ENCODE measurements at places on chromosomes 12 and 14. TPM values are rescaled to one million over a fixed set of nuclear protein-coding genes. Genes with fewer than 3 reads are reported as not detected.

The AGAP2 gene
- polyA plus RNA-seq: 0.02 TPM

The MIPOL1 gene
- polyA plus RNA-seq: 4.3 TPM

The PSMB5 gene
- polyA plus RNA-seq: 276 TPM

The GPR132 gene
- polyA plus RNA-seq: not detected

The TPH2 gene
- polyA plus RNA-seq: not detected

The G2E3 gene
- polyA plus RNA-seq: 13.0 TPM

The NPAS3 gene
- polyA plus RNA-seq: 0.10 TPM

The LRTM2 gene
- not detected for polyA plus RNA-seq

GRCh38 chr12:2959505-2960389 is 550 bp downstream of the TEAD4 start:
- peak overlapping the region; percentile 80 for H3K27ac ChIP-seq
- H3K36me3 ChIP-seq: no peaks in the 10 kb centered on the region
- no peaks in the 10 kb centered on the region for H3K27me3 ChIP-seq
- peak overlapping the region; percentile 65 for H3K4me3 ChIP-seq
- DNase-seq: peak; percentile 73

DNA sequence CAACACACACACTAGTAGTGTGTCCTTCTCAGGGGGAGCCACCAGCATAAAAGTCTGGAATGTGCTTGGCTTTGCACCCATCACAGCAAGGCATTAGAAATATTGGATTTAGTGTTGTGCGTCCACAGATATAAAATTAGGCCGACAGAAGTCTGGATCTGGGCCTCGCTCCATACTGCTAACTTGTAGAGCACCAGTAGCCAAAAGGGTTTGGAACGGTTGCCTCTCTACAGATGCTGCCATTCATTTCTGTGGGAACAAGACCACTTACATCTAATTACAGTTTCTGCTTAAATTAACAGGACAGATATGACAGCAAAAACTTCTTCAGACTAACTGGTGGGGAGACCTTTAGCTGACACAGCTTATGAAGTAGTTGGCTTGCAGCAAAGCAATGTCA is 94.2 kb downstream of the EXOC5 start:
- H3K27me3 ChIP-seq: no peaks in the 10 kb centered on the region
- no peak overlapping the region for H3K27ac ChIP-seq
- H3K4me1 ChIP-seq: no peaks in the 10 kb centered on the region
- DNase-seq: no peak
- H3K36me3 ChIP-seq: no peaks in the 10 kb centered on the region

DNA sequence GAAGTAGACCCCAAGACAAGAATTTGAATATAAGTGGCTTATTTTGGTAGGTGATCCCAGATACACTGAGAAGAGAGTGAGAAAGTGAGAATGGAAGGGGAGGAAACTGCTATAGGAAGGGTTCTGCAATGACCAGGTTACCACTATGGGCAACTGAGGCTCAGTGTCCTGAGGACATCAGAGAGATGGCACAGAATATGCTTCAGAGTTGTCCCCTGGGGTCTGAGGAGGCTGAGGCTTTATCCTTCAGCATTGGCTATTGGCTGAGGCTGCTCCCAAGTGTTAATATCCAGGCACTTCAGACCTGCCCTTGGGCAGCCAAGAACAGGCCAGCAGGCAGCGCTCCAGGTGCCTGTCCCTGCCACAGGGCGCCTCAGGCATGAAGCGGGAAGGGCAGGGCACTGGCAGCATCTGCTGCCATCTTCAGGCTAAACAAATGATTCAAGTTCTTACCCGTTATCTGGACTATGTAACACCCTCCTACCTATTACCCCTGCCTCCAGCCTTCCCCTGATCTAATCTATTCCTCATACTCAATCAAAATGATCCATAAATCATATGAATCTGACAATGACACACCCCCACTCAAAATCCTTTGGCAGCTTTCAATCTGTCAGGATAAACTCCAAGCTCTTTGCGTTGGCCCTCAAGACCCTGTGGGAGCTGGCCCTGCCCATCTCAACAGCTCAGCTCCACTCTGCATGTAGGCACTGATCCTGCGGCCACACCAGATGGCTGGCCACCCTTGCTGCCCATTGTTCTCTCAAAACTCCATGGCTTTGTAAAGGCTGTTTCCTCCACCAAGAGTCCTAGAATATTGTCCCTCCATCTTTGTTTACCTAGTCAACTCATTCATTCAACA is 42.4 kb downstream of the CKAP4 start:
- H3K27me3 ChIP-seq: no peaks in the 10 kb centered on the region
- no peaks in the 10 kb centered on the region for H3K4me1 ChIP-seq
- no peak for DNase-seq
- H3K27ac ChIP-seq: no peak overlapping the region

GRCh38 chr14:24725311-24725710 is 91.3 kb upstream of the GZMB start:
- no peaks in the 10 kb centered on the region for H3K4me1 ChIP-seq
- no peak overlapping the region for H3K27ac ChIP-seq
- no peak overlapping the region for H3K4me3 ChIP-seq
- no peaks in the 10 kb centered on the region for H3K36me3 ChIP-seq
- no peak for DNase-seq

- H3K36me3 ChIP-seq: no peaks in the 10 kb centered on the region
- no peak for DNase-seq
- no peak overlapping the region for H3K4me3 ChIP-seq
- peaks cover 10% of the 10 kb centered on the region for H3K4me1 ChIP-seq
Measured at GRCh38 chr12:95085612-95086011, 12.2 kb upstream of the NR2C1 start.

DNA sequence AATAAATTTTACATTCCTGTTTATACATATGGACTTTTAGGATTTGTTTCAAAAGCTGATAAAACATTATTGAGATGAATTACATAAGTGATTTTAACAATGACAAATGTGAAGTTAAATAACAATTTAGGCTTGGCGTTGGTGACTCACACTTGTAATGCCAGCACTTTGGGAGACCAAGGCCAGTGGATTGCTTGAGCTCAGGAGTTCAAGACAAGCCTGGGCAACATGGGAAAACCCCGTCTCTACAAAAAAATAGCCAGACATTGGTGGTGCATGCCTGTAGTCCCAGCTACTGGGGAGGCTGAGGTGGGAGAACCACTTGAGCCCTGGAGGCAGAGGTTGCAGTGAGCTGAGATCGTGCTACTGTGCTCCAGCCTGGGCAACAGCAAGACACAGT is 7.4 kb downstream of the ACOT2 start:
- H3K36me3 ChIP-seq: no peaks in the 10 kb centered on the region
- no peak overlapping the region for H3K4me3 ChIP-seq
- no peaks in the 10 kb centered on the region for H3K4me1 ChIP-seq

- peak overlapping the region; percentile 96 for H3K4me3 ChIP-seq
- H3K4me1 ChIP-seq: no peaks in the 10 kb centered on the region
- no peaks in the 10 kb centered on the region for H3K36me3 ChIP-seq
- DNase-seq: peak; percentile 54
- H3K27ac ChIP-seq: peak overlapping the region; percentile 86
Measured at GRCh38 chr12:94458877-94459727, 565 bp downstream of the CEP83 start.

GRCh38 chr14:80653956-80654355 is 287.6 kb downstream of the CEP128 start:
- no peak overlapping the region for H3K27ac ChIP-seq
- H3K36me3 ChIP-seq: no peaks in the 10 kb centered on the region
- no peaks in the 10 kb centered on the region for H3K4me1 ChIP-seq
- no peak for DNase-seq
- no peaks in the 10 kb centered on the region for H3K27me3 ChIP-seq

DNA sequence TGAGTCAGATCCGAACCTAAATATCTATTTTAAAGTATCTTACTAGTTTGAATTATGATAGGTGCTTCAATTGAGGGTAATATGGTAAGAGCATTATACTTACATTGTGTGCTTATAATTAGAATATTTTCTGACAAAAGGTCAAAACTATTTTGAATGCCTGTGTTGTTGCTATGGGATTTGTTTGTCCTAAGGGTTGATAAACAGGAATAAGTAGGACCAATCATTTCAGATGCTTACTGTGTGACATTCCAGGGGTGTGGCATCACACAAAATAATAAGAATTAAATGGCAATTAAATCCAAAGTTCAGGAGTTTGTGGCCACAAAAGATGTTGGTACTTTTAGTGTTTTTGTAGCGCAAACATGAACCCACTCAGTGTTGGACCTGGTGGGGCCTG is 256.2 kb upstream of the DDHD1 start:
- H3K27ac ChIP-seq: peak overlapping the region; percentile 69
- peaks cover 6% of the 10 kb centered on the region for H3K4me1 ChIP-seq
- DNase-seq: no peak
- no peak overlapping the region for H3K4me3 ChIP-seq

DNA sequence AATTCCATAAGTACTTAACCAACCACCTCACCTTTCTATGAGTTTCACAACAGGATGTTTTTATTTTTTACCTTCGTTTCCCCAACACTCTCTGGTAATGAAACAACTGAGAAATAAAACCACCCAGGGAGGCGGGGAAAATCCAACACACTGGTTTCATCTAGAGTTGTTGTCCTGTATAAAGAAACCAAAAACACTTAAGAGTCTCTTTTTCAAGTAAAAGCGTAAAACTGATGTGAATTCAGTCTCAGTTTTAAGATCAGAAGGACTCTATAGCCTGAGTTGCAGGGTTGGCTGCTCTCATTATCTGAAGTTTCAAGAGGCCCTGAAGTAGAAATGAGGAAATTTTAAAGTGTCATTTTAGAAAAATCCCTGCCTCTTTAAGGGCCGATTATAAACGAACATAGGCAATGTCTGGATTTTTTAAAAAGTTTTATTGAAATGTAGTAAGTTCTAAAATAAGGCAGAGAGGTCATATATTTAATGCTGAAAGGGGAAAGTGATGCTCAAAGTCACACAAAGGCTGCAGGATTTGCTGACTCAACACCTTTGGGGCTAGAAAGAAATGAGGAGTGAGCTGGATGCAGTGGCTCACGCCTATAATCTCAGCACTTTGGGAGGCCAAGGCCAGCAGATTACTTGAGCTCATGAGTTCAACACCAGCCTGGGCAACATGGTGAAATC is 27.2 kb downstream of the HIGD1C start:
- no peak for DNase-seq
- H3K4me3 ChIP-seq: no peak overlapping the region
- no peak overlapping the region for H3K27ac ChIP-seq
- no peaks in the 10 kb centered on the region for H3K36me3 ChIP-seq

DNA sequence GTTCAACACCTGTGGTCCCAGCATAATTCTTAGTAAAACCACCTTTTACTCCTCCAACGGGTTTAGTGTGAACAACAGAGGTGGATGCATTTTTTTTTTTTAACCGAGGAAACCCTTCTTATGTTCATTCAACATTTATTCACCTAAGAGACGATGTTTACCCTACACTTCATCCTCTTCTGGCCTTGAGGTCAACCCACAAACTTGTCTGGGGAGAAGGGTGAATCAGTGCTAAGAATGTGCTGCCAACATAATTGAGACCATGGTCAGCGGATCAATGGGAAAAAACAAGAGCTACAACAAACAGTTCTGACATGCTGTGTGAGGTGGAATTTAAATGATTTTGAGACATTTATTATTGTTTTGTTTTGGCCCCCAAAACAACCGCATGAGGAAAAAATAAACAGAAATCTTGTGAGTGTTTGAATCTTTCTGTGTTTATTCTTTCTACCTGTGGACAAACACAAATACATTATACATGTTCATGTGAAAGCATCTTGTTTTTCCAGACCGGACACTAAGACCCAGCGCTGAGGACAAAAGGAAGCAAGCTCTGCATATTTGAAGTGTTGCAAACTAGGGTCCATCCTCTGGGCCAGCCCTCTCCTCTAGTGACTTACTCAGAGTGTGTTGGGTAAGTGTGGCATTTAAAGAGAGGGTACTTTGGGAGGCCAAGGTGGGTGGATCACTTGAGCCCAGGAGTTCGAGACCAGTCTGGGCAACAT is 5.1 kb upstream of the USP30 start:
- H3K4me3 ChIP-seq: no peak overlapping the region
- H3K4me1 ChIP-seq: no peaks in the 10 kb centered on the region
- peak; percentile 28 for DNase-seq
- H3K36me3 ChIP-seq: no peaks in the 10 kb centered on the region
- no peak overlapping the region for H3K27ac ChIP-seq

DNA sequence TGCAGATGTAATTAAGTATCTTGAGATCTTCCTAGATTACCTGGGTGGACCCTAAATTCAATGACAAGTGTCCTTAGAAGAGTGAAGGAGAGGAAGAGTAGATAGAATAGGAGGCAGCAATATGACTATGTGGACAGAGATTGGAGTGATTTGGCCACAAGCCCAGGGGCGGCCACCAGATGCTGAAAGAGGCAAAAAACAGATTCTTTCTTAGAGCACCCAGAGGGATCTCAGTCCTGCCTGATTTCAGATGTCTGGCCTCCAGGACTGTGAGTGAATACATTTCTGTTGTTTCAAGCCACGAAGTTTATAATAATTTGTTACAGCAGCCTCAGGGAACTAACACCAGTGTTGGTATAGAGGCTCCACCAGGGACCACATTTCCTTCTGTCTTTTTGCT is 67.3 kb downstream of the DACT1 start:
- peak; percentile 12 for DNase-seq
- H3K4me1 ChIP-seq: no peaks in the 10 kb centered on the region
- H3K27me3 ChIP-seq: no peaks in the 10 kb centered on the region

- H3K36me3 ChIP-seq: no peaks in the 10 kb centered on the region
- peak overlapping the region; percentile 92 for H3K27ac ChIP-seq
- no peaks in the 10 kb centered on the region for H3K4me1 ChIP-seq
- peak; percentile 78 for DNase-seq
Measured at GRCh38 chr14:74019408-74020137, 424 bp downstream of the BBOF1 start.

DNA sequence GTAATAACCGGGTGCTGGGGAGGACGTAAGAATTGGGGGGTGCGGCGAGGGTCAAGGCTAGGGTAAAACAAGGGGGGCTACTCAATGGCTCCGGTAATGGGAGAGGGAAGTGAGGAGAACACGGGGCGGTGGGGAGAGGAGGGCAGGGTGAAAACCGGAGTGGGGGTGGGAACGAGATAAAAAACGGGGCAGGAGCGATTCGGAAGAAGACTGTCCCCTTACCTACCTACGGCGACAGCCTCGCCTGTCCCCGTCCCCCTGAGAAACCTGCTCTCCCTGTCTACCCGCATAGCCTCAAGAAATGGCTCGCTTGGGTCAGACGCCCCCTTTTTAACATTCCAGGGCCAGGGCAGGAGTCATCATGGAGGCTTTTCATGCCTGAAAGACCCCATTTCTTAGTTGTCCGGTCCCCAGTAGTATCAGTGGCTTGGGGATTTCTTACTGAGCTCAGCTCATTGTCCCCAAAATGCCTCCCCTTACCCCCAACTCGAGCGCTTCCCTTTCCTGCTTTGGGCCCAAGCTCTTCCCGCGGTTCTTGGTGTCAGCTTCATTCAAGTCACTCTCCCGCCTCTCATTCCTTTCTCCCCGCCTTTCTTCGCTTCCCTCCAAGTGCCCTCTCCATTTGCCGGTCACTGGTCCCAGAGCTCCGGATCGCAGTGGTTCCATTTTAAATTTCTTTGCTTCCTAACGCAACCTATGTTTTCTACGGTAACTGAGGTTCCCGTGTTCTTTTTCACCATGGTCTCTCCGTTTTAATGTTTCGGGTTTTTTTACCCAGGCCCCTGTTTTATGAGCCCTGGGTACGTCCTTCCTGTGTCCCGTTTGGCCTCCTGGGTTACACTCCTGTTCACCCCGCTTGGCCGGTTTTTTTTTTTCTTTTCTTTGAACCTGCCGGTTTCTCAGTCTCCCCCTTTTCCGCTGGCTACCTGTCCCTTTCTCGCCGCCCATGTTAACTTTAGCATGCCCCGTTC is 1.2 kb upstream of the WSB2 start:
- peak; percentile 70 for DNase-seq
- H3K27ac ChIP-seq: peak overlapping the region; percentile 96
- H3K36me3 ChIP-seq: no peaks in the 10 kb centered on the region
- peak overlapping the region; percentile 90 for H3K4me3 ChIP-seq
- H3K4me1 ChIP-seq: peaks cover 3% of the 10 kb centered on the region
